NCI-H748 treated with DMSO at 0.1 percent for 48 hours (cell line): ENCODE measurements at places on chromosomes 7 and 10.

GRCh38 chr7:93374345-93374940, 142.3 kb downstream of the VPS50 start:
- DNase-seq, result peak; percentile 32

DNA sequence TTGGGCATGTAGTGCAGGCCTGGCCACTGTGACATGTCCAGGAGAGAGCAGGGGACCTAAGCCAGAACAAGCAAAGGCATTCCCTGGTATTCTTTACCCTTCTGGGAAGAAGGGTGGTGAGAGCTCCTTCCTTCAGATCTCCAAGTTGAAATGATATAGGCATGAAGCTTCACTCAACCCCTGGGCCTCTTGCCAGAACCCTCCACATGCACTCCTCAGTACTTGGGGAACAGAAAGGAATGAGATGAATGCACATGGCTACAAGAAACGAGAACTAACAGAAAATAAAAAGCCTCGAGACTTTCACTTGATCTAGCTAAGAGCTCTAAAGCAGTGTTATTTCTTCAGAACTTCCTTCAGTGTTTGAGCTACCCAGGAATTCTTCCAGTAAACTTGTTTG, 262.2 kb downstream of the ETV1 start:
- no peak for DNase-seq

DNA sequence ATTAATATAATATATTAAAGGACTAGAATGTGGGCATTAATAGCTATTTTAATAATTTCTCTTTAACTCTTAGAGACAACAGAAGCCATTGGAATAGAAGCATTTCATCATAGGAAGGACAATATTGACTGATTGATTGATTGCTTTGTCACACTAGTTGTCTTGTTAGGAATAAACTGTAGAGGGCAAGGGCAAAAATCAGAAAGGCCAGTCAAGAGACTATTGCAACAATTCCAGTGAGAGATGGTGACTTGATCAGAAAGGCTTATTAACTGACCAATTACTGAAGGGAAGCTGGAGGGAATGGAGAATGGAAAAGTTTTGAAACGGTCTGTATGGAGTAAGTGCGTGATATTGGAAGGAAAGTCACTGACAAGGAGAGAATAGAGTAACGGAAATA, 87.3 kb downstream of the RUNDC3B start:
- no peak for DNase-seq

- DNase-seq, result no peak
Measured at GRCh38 chr7:49778731-49779270, 5.4 kb downstream of the VWC2 start.

DNA sequence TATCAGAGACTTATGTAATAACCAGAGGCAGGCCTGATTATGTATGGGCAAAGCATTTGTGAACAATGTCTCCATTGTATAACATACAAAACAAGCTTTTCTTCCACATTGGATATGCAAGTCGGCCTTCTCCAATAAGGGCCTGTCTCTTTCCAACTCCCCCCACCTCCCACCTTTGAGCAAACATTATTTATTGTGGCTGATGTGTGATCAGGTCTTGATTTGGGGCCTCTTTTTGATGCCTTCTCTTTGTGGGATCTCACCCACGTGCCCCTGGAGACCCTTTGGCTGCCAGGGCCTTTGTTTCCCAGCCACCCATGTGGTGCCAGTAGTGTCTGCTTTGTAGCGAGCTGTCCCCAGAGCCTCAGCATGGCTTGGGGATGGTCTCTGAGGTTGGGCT, 53.0 kb downstream of the TCF7L2 start:
- no peak for DNase-seq

DNA sequence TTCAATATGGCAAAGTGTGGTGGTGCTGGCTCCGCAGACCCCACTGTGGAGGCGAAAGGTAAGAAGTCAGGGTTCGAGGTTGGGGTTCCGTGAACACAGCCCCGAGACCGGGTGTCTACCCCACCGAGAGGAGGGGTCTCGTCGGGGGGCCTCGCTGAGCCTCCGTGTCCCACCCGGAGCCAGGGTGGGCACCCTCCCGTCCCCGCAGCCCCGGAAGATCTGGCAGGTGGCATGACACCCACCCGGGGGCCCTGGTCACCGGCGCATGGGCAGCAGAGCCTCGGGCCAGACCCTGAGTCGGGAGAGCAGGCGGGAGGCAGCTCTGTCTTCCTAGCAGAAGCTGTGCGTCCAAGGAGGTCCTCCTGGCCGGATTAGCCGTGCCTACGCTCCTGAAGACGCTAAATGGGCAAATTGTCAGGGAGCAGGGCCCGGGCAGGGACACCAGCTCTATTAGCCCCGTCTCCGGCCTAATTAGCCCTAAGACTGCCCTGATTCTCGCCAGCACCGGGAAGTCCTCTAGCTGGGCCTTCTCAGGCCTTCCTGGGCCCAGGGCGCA, 56.4 kb downstream of the UNCX start:
- DNase-seq, result no peak

DNA sequence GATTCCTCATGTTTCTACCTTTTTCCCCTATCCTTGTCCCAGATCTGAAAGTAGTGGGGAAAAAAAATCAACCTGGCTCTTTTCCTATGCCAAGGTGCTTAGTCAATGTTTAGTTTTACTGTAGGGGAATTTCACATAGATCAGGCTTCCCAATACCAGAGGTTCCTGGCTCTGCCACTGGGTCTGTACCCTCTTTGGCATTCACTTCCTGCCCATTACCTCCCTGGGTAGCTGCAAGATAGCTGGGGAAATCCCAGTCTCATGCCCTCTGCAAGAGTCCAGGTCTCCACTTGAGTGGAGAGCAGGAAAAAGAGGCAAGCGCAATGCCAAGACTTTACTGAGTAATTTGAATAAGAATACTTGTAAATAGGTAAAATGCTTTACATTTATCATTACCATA, 3.5 kb upstream of the BPGM start:
- DNase-seq, result no peak

GRCh38 chr10:102801978-102802377, 35.2 kb downstream of the CYP17A1 start:
- DNase-seq, result no peak

DNA sequence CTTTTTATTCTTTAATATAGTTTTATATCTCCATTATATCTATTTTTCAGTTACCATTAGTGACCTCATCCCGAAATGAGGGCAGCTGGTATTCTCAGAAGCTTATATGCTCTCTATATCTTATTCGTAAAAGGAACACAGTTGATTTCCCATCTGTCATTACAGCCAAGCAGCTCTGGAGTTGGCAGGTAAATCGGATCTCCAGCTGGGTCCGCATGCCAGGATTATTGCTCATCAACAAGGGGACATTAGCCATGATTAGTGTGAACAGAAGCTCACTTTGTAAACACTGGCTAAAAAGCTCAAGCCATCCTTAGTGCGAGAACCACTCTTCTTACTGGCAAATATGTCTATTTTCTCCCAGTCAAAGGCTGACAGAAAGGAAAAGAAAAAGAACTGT, 180.3 kb downstream of the NPSR1 start:
- DNase-seq, result no peak

GRCh38 chr10:103281753-103282152, 4.8 kb downstream of the INA start:
- DNase-seq, result peak; percentile 40

DNA sequence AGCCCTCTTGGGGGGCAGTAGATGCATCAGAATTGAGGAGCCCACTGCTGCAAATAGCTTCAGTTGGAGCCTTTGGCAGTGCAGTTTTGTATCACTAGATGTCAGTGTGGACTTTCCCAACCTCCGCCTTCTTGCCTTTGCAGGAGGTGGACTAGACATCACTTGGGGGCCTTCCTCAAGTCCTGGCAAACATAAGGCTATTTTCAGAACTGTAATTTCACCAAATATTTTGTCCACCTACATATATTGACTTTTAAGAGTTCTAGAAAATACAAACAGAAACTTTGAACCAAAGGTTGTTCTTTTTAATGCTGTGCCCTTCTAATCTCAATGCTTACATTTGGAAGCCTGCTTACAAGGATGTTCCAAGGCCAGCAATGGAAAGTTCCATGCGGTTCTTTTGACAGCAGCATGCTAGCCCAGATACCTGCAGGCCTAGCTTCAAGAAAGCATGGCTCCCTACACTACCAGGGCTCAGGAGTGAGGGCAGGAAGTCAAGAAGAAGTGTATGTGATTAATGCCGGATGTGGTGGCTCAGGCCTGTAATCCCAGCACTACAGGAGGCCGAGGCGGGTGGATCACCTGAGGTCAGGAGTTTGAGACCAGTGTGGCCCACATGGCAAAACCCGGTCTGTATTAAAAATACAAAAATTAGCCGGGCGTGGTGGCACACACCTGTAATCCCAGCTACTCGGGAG, 8.0 kb upstream of the ZNRF2 start:
- DNase-seq, result peak; percentile 31

- no peak for DNase-seq
Measured at GRCh38 chr10:121481180-121481579, 117.1 kb downstream of the FGFR2 start.
